NB4 (cell line): ENCODE measurements at places on chromosomes 5 and 9.
A peak's percentile ranks its signal among the peaks of the same experiment; 100 is the strongest.

DNA sequence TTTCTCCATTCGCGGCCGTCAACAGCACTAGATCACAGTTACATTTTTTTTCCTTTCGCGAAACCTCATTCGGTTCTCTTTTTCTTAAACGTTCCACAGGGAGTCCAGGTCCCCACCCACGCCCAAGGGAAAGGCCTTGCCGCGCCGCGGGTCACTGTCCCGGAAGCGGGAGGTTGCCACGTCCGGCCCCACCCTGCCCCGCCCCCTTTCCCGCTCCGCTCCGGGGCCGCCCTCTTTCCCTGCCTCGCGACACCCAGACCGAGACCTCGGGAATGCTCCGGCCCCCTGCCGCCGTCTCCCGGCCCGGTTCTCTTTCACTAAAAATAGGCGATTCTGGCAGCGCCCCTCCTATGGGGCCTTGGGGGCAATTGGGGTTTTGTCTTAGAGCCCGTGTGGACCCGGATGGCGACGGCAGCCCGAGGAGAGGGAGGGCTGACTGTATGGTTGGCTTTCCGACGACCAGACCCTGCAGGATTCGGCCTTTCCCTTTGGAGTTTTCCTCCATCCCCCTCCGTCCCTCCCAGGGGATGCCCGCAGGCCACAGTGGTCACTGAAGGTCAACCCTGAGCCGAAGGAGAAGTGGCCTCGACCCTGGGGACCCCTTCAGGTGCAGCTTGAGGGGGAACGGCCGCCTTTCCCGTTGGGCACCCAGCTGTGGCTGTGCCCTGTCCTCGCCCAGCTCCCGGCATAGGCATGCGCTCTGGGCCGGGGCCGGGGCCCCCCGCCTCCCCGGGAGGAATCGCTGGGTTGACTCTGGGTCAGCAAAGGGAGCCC, 2.8 kb upstream of the RACK1 start:
- DNase-seq = peak; percentile 91

DNA sequence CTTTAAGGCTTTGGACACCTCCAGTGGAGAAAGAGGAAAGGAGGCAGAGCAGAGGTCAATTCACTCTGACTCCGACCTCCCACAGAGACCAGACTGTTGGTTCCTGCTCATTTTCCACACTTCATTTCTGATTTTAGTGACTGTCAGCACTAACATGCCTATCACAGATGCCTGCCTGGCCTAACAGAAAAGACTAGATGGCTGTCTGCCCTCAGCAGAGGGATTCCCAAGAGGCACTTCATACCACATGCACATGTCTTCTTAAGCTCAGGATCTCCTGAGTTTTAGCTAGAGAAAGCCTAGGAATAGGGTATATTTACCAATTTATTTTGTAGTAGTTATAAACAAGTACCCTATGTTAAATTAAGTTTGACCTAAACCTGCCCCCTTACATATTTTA, 336.0 kb downstream of the ENC1 start:
- no peak for DNase-seq

- no peak for DNase-seq
Measured at GRCh38 chr9:95105519-95106287, 211.8 kb downstream of the FANCC start.

DNA sequence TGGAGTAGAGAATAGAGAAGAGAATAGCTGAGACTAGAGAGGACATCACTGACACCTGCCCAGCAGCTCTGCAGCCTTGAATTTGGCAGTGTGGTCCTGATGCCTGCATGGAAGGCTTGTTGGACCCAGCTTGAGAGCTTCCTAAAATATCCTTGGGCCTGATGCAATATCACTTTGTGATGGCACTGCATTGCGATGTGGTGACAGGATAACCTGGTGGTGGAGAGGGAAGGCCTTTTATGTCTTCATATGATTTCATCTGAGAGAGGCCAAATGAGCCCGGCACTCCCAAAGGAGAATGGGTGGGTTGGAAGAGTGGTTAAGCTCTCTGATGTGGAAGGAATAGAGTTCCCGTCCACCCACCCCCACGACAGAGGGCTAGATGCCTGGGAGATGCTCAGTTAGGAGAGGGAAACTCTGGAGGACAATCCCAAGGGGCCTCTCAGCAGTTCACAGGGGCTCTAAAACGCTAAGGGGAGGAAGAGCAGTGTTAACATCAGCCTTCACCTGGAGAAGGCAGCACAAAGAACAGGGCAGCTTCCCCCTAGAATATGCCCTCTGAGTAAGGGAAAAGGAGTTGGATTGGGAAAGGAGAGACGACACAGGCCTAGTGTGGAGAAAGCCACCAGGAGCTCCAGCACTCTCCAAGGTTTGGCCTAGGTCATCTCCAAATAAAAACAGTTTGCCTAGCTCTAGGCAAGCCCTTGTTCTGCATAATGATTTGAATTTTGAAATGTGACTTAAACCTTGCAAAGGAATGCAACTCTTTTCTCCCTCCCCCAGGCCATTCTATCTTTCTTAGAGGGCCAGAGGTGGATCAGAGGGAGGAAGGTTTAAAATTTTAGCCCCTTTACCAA, 99.8 kb upstream of the SSBP2 start:
- DNase-seq = peak; percentile 29

- peak; percentile 53 for DNase-seq
Measured at GRCh38 chr9:19999491-20000057, 210.7 kb upstream of the SLC24A2 start.
